ENCODE measurements at places on chromosomes 7 and 10.

- no peak for DNase-seq
Observed at GRCh38 chr7:108147031-108147563, 16.9 kb upstream of the LAMB4 start.

- no peak for DNase-seq
Observed at GRCh38 chr7:1403638-1404459, 55.4 kb downstream of the MICALL2 start.

- no peak for DNase-seq
Observed at GRCh38 chr7:137885678-137886077, 38.9 kb upstream of the DGKI start.

- no peak for DNase-seq
Observed at GRCh38 chr7:66508431-66508830, 120.2 kb upstream of the KCTD7 start.

GRCh38 chr7:45211066-45211465 is 53.5 kb downstream of the RAMP3 start:
- no peak for DNase-seq

DNA sequence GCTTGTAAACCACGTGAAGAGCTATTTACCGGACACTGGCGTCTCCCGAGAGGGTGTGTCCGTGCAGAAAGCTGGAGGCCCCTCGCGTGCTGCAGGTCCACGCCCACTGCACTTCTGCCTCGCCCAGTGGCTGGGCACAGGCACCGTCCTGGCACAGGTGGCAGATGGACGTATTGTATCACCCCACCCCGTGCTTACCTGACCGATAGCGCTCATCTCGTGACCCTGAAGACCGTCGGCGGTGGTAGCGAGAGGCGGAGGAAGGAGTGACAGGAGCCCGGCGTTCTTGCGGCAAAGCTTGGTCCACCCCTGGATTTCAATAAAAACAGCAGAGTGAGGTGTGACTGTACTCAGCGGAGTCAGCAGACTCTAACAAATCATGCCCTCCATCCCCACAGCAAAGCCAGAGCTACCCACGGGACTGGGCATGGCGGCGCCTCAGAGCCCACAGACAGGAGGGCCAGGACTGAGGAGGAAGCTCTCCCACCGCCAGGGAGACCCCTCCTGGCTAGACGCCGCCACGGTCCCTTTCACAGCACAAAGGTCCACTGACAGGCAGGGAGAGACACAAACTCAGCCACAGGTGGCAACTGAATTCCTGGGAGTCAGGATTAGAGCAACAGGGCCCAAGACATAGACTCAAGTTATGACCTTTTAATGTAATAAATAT is 217.1 kb downstream of the DIP2C start:
- no peak for DNase-seq

GRCh38 chr7:13240349-13240748 is 552.9 kb downstream of the ARL4A start:
- no peak for DNase-seq

GRCh38 chr10:129093641-129094040 is 373.4 kb upstream of the MGMT start:
- DNase-seq: no peak

DNA sequence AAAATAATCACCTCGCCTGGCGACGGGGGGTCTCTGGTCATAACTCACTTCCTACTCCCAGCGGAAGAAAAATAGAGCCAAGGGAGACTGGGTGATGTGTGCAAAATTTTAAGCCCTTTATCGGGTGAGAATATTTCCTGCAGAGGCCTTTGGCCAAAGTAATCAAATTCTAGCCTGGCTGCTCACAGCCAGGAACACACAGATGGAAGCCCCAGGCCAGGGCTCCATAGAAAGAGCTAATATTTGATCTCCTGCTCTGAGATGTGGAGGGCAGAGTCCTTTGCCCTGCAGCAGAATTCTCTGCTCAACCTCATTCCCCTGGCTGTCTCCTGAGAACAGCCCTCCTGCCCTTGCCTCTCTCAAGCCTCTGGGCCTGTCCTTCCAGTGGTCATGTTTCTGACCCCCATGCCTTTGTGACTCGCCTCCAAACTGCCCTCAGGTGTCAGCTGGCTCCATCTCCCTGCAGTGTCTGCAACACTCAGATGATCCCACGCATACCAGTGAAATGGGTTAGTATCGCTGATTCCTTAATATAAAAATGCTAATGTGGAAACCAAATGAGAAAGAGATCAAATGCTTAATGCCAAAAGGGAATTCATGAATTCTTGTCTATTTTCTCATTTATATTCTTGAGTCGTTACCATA is 34.5 kb downstream of the FRMD4A start:
- no peak for DNase-seq

DNA sequence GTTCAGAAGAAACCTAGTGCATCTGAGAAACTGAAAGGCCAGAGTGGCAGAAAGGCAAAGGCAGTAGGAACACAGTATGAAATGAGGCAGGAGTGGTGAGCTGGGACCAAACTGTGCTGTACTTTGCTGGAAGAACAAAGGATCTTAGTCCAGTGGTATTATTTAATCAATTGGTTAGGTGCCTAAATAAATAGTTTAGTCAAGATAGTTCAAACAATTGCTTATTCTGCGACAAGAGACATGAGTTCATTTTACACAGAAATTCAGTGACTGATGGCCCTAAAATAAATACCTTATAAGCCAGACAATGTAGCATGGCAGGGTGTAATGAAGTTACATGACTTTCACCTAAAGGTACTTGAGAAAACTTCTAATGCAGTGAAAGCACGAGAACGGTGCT is 181.8 kb upstream of the LRRN3 start:
- DNase-seq: no peak

GRCh38 chr10:2438248-2438939 is 629.0 kb upstream of the PFKP start:
- DNase-seq: no peak

DNA sequence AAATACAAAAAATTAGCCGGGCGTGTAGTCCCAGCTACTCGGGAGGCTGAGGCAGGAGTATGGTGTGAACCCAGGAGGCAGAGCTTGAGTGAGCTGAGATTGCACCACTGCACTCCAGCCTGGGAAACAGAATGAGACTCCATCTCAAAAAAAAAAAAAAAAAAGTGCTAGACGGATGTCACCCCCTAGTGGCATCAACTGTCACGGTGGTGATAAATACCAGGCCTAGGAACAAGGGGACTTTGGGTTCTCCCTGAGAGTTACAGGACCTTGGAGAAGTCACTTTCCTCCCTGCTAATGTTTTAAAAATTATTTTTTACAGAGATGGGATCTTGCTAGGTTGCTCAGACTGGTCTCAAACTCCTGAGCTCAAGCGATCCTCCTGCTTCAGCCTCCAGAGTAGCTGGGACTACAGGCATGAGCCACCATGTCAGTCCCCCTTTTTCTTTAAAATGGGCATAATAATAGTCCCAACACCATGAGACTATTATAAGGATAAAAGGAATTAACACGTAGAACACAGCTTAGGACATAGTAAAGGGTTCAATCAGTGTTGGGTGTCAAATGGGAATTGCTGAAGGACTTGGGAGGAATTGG is 2.6 kb upstream of the TMEM130 start:
- no peak for DNase-seq

- DNase-seq: no peak
Observed at GRCh38 chr7:9900339-9900738, 1073.3 kb upstream of the PHF14 start.

- DNase-seq: no peak
Observed at GRCh38 chr7:151131592-151132293, 35.8 kb downstream of the GBX1 start.

GRCh38 chr7:154231732-154232131 is 179.5 kb downstream of the DPP6 start:
- no peak for DNase-seq

GRCh38 chr10:60314069-60314940 is 75.4 kb downstream of the ANK3 start:
- no peak for DNase-seq

DNA sequence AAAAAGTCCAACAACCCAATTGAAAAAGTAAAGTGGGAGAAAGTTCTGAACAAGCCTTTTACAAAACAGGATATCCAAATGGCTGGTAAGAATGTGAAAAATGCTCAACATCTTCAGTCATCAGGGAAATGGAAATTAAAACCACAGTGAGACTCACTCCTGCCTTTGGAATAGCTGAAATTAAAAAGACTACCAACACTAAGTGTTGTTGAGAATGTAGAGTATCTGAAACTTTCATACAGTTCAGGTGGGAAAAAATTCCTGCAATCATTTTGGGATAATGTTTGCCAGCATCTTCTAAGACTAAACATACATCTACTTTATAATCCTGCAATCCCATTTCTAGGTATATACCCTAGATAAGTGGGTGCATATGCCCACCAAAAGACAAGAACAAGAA is 395.1 kb downstream of the GRID1 start:
- DNase-seq: no peak

DNA sequence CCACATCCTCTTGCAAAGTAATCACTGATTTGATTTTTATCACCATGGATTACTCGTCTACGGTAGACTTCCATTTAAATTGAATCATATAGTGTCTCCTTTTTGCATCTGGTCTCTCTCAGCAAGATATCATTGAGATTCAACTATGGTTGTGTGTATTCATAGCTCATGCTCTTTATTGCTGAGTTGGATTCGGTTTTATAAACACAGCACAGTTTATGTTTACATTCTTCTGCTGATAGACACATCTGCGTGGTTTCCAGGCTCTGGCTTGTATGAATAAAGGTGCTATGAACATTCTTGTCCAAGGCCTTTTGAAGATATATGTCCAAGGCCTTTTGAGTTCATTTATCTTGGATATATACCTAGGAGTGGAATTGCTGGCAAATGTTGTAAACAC is 356.5 kb upstream of the CELF2 start:
- DNase-seq: no peak

DNA sequence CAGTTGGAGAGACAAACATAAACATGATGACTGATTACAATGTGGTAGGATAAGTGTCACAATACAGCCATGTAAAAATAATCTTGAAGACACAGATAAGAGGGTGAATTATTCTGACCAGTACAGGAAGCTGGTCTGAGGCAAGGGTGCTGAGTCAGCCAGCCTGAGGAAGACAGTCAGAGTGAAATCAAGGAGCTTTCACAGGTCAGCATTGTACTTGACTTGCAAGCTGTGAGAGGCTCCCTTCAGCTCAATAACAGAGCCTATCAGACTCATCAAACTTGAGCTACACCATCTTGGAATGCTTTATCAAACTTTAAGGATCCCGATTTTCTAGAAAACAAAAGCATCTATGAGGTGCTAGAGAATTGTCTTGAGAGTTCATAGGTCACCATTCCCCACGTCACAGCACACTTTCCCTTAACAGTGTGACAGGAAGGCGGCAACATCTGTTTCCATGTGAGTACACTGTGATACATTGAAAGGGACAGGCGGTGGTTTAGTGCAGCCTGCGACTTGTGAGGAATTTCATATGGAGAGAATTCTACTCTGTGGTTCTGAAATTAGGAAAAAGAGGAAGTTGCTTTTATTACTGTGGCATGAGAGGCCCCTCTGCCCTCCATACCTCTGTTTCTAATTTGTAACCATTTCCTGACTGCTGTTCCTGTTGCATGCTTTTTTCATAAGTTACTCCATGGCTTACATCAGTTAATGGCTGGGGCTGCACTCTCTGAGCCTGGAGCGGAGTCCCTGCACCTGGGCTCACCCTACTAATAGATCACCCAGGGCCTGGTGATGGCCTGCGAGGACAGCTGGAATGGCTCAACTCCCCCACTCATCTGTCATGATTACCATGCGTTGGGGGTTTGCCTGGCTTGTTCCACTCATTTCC is 417.1 kb downstream of the SUGCT start:
- no peak for DNase-seq

- DNase-seq: no peak
Observed at GRCh38 chr7:12942609-12943008, 255.2 kb downstream of the ARL4A start.

GRCh38 chr10:49272251-49273081 is 26.5 kb upstream of the C10orf71 start:
- DNase-seq: no peak

DNA sequence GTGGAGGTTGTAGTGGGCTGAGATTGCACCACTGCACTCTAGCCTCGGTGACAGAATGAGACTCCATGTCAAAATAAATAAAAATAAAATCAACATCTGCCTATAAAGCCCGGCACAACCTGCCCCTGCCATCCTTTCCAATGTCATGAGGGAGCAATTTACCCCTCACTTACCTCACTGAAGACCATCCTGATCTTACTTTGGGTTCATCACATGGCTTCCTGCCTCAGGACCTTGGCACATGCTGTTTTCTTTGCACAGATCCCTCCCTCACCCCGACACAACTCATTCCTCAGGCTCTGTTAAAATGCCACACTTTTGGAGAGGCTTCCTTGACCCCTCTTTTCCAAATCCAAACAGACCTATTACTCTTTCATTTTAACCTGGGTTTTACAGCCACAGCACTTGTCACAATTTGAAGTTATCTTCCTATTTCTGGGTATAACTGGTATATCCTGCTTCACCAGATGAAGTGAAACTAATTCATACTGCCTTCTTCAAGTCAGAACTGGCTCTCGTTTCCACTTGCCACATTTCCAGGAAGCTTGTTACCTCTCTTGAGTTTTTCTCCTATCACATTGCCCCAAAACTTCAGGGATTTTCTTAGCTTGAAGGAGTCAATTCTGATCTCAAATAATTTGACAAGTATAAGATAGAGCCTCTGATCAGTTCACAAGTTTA is 69.3 kb upstream of the PARD3 start:
- no peak for DNase-seq

GRCh38 chr7:1223196-1223981 is 9.3 kb upstream of the UNCX start:
- no peak for DNase-seq

GRCh38 chr7:36072620-36073019 is 80.4 kb upstream of the EEPD1 start:
- no peak for DNase-seq

DNA sequence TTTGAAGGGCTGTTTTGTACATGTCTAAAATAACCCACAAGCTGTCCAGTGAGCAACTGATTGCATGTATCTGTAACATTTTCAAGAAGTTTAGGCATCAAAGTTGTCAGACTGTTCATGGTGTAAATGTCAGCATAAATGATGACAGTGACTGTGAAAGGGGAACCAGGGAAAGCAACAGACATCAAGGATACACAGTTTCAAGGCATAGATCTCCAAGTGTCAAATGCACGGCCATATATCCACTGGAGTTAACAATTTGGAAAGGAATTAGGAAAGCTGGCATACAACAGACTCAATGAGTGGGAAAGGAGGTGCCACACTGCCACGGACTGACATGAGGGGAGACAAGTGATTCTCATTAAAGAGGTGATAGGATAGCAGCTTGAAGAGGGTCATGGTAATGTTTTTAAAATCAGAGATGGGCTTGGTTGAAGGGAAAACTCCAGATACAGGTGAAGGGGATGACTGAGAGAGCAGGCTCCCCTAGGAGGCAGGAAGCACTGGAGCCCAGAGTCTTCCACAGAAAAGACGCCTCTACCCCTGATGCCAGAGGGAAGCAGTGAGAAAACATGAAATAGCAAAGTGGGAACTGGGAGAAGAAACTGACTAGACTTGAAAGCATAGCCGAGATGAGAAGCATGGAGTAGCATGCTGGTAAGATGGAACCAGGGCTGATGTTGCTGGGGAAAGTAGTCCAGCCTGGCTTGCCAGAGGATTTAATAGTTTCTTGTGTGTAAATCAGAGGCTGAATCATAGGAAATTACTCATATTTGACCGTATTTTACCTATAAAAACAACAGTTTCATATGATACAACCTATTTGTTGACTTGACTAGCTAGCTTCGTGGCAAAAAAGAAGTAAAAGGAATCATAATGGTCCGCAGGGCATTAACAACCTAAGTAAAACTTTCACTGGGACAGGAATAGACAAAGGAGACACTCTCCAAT is 18.6 kb downstream of the NSMCE4A start:
- DNase-seq: no peak
